ENCODE measurements at places on chromosomes 4 and X.

- DNase-seq: no peak
Measured at GRCh38 chr4:115489279-115489678, 375.9 kb upstream of the NDST4 start.

DNA sequence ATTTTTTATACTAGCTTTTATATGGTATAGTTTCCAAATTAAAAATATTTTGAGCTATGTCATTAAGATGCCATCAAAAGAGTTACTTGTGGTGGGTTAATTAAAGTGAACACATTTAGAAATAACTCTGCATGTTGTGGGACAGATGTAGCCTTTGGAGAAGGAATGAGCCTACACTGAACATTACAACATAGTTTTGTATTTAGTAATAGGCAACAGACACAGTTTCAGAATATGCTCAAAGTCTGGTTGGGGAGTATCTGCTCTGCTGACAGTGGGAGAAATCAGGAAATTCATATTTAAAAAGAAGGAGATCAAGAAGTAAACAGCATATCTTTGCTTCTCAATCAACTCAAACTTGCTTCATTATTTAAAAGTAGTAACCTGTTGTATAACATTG is 23.7 kb downstream of the EMCN start:
- no peak for DNase-seq

- no peak for DNase-seq
Measured at GRCh38 chr4:37781131-37781455, 45.4 kb upstream of the PGM2 start.

DNA sequence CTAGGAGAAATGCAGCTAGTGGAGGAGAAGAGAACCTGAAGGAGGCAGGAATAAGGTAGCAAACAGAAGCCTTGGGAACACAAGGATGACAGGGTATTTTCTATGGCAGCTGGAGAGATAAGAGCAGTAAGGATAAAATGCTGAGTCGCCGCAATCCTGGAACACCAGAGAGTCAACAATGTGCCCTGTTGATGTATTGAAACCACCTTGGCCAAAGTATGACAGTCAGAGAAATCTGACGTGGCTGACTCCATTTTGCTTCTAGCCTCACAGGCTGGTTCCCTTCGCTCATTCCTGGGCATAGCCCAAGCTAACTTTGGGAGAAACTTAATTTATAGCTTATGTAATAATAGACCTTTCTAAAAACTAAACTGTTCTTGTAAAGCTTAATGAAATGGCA is 56.6 kb upstream of the C4orf54 start:
- no peak for DNase-seq
